ENCODE measurements at places on chromosomes 1 and 21. TPM values are rescaled to one million over a fixed set of nuclear protein-coding genes. Genes with fewer than 3 reads are reported as not detected.

GRCh38 chr1:38724160-38725131, 135.1 kb downstream of the RRAGC start:
- no peak overlapping the region for H3K27ac ChIP-seq
- no peak for DNase-seq
- no peaks in the 10 kb centered on the region for H3K36me3 ChIP-seq
- no peak overlapping the region for H3K4me3 ChIP-seq
- H3K4me1 ChIP-seq, result no peaks in the 10 kb centered on the region

DNA sequence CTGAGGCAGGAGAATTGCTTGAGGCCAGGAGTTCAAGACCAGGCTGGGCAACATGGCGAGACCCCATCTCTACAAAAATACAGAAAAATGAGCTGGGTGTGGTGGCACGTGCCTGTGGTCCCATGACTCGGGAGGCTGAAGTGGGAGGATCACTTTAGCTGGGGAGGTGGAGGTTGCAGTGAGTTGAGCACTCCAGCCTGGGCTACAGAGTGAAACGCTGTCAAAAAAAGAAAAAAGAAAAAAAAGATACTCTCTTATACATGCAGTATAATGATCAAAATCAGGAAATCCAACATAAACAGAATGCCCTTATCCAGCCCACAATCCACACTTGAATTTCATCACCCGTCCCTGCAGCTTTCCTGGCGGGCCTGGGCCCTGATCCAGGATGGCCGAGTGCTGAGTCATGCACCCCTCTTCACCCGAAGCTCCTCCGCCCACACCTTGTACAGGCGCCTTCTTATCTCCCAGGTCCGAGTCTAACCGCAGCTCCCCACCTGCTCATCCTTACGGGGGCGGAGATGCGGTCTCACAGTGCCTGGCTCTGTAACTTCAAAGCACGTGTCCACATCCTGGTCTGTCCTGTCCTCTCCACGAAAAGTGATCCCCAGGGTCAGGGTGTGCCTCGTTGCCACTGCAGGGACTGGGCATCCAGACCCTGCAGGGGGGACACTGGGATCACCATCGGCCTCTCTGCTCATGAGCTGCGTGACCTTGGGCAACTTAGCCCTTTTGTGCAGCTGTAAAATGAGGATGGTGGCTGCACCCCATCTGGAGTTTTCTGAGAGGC, 120.2 kb upstream of the SLC45A1 start:
- H3K4me3 ChIP-seq, result no peak overlapping the region
- H3K36me3 ChIP-seq, result no peaks in the 10 kb centered on the region
- peaks cover 12% of the 10 kb centered on the region for H3K4me1 ChIP-seq

- no peaks in the 10 kb centered on the region for H3K36me3 ChIP-seq
- H3K4me3 ChIP-seq, result no peak overlapping the region
Observed at GRCh38 chr1:91787919-91788318, 98.0 kb downstream of the TGFBR3 start.

GRCh38 chr1:78334952-78335351, 155.8 kb upstream of the PTGFR start:
- H3K4me1 ChIP-seq, result no peaks in the 10 kb centered on the region
- H3K4me3 ChIP-seq, result no peak overlapping the region
- no peak for DNase-seq
- H3K27ac ChIP-seq, result no peak overlapping the region
- no peaks in the 10 kb centered on the region for H3K27me3 ChIP-seq

GRCh38 chr1:89990976-89991831, 3.7 kb upstream of the ZNF326 start:
- H3K27me3 ChIP-seq, result no peaks in the 10 kb centered on the region
- H3K27ac ChIP-seq, result peak overlapping the region; percentile 93
- H3K36me3 ChIP-seq, result no peaks in the 10 kb centered on the region
- no peak for DNase-seq
- H3K4me3 ChIP-seq, result no peak overlapping the region

GRCh38 chr1:193602705-193603104, 416.3 kb upstream of the B3GALT2 start:
- H3K4me1 ChIP-seq, result no peaks in the 10 kb centered on the region
- no peak overlapping the region for H3K4me3 ChIP-seq
- no peaks in the 10 kb centered on the region for H3K36me3 ChIP-seq
- H3K27ac ChIP-seq, result no peak overlapping the region
- H3K27me3 ChIP-seq, result no peaks in the 10 kb centered on the region

DNA sequence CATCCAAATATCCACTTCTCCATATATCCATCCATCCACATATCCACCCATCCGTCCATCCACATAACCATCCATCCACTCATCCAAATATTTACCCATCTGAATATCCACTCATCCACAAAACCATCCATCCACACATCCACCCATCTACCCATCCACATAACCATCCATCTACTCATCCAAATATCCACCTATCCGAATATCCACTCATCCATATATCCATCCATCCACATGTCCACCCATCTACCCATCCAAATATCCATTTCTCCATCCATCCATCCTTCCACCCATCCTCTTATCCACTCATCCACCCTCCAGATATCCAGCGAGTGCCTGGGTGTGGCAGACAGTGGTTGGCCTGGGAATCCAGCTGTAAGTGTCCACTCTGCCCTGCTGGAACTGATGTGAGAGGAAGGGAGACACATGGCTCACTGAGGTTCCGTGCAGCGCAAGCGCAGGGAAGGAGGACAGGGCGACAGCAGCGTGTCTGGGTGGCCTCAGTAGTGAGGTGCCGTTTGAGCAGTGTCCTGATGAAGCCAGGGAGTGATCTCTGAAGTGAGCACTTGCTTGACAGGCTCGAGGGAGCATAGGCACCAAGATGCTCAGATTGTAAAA, 27.1 kb downstream of the SLC45A1 start:
- peaks cover 10% of the 10 kb centered on the region for H3K4me1 ChIP-seq
- no peak overlapping the region for H3K4me3 ChIP-seq
- no peaks in the 10 kb centered on the region for H3K36me3 ChIP-seq
- DNase-seq, result no peak

GRCh38 chr1:160951443-160952128, 3.0 kb downstream of the ITLN2 start:
- H3K36me3 ChIP-seq, result no peaks in the 10 kb centered on the region
- H3K27me3 ChIP-seq, result no peaks in the 10 kb centered on the region
- peaks cover 19% of the 10 kb centered on the region for H3K4me1 ChIP-seq
- H3K4me3 ChIP-seq, result no peak overlapping the region

GRCh38 chr1:57908147-57908890, 484.5 kb upstream of the DAB1 start:
- no peak overlapping the region for H3K27ac ChIP-seq
- no peak overlapping the region for H3K4me3 ChIP-seq
- DNase-seq, result no peak
- H3K4me1 ChIP-seq, result no peaks in the 10 kb centered on the region
- no peaks in the 10 kb centered on the region for H3K36me3 ChIP-seq
- H3K27me3 ChIP-seq, result peaks cover 2% of the 10 kb centered on the region

DNA sequence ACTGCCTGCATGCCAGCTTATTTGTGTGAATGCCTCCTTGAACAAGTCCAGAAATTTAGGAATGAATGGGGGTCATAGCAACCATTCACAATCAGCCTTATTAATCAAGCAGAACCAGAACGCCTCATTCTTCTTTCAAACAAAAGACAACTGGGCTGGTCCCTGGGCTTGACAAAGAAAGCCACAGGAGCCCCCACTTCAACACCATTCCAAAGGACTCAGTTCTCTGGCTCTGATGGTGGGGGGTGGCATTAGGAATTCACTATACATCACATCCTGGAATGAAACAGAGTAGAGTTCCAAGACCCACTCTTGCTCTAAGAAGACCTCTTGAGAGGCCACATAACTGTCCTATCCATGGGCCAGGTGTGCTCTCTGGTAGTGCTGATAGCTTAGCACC, 186.6 kb upstream of the ST6GALNAC5 start:
- H3K27me3 ChIP-seq, result no peaks in the 10 kb centered on the region
- H3K4me3 ChIP-seq, result no peak overlapping the region
- H3K27ac ChIP-seq, result no peak overlapping the region
- no peaks in the 10 kb centered on the region for H3K36me3 ChIP-seq
- H3K4me1 ChIP-seq, result no peaks in the 10 kb centered on the region
- no peak for DNase-seq

DNA sequence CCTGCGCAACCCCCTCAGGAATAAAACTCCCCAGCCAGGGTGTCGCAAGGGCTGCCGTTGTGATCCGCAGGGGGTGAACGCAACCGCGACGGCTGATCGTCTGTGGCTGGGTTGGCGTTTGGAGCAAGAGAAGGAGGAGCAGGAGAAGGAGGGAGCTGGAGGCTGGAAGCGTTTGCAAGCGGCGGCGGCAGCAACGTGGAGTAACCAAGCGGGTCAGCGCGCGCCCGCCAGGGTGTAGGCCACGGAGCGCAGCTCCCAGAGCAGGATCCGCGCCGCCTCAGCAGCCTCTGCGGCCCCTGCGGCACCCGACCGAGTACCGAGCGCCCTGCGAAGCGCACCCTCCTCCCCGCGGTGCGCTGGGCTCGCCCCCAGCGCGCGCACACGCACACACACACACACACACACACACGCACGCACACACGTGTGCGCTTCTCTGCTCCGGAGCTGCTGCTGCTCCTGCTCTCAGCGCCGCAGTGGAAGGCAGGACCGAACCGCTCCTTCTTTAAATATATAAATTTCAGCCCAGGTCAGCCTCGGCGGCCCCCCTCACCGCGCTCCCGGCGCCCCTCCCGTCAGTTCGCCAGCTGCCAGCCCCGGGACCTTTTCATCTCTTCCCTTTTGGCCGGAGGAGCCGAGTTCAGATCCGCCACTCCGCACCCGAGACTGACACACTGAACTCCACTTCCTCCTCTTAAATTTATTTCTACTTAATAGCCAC, 696 bp downstream of the TGFB2 start:
- H3K36me3 ChIP-seq, result no peaks in the 10 kb centered on the region
- peak overlapping the region; percentile 47 for H3K27ac ChIP-seq
- peak; percentile 44 for DNase-seq
- peaks cover 11% of the 10 kb centered on the region for H3K4me1 ChIP-seq
- peaks cover 54% of the 10 kb centered on the region for H3K27me3 ChIP-seq

Gene GABRD
- 0.54 TPM for polyA plus RNA-seq

Gene UMODL1
- 0.67 TPM for polyA plus RNA-seq

Gene CACNA1E
- 1.7 TPM for polyA plus RNA-seq

Gene OR2L8
- polyA plus RNA-seq, result not detected

Gene SLC5A9
- polyA plus RNA-seq, result 133 TPM

Gene CELA2B
- not detected for polyA plus RNA-seq

Gene MYCBP
- 18.3 TPM for polyA plus RNA-seq

Data from large intestine (tissue), 12 donors.